ENCODE measurements at places on chromosomes 2 and 18.

- peak; percentile 41 for DNase-seq
Measured at GRCh38 chr2:200968735-200969134, 5.3 kb upstream of the ORC2 start.

- no peak for DNase-seq
Measured at GRCh38 chr2:233706720-233707119, 6.0 kb upstream of the UGT1A5 start.

DNA sequence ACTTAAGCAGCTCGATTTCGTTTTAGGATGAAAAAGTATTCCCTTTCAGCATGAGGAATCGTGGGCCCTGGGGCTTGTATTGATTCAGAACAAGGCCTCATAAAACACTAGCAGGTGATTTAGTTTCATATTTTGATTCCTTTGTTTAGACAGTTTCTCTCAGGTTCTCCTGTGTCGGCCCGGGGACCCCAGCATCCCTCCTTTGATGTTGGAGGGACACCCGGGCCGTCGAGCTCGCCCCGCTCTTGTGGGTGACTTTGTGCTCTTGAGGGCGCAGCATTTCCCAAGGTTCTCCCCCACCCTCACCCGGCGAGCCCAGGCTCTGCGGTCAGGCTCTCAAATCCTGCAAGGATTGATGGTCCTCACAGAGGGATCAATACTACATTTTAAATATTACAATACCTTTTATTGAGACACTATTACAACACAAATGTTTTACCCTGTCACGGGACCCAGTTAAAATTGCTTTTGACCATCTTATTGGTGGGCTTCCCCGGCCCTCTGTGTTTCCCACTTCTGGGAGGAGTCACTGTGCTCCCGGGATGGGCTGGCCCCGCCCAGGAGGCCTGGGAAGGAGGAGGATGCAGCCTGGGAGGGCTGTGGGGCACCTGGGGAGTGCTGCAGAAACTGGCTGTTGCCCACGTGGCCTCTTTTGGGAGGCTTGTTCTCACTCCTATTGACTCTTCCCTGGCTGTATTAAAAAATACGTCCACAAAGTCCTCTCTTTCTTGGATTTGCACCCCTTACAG is 222.6 kb downstream of the INSIG2 start:
- DNase-seq, result no peak

- no peak for DNase-seq
Measured at GRCh38 chr2:241817126-241817820, 8.3 kb downstream of the NEU4 start.

- no peak for DNase-seq
Measured at GRCh38 chr2:8152392-8153257, 529.2 kb upstream of the ID2 start.

- no peak for DNase-seq
Measured at GRCh38 chr18:28584731-28585130, 407.8 kb upstream of the CDH2 start.

GRCh38 chr2:172806493-172806892 is 70.8 kb downstream of the RAPGEF4 start:
- peak; percentile 10 for DNase-seq

GRCh38 chr18:68147728-68148127 is 567.2 kb downstream of the TMX3 start:
- no peak for DNase-seq

GRCh38 chr2:9844576-9844975 is 1.3 kb downstream of the TAF1B start:
- DNase-seq, result peak; percentile 28

DNA sequence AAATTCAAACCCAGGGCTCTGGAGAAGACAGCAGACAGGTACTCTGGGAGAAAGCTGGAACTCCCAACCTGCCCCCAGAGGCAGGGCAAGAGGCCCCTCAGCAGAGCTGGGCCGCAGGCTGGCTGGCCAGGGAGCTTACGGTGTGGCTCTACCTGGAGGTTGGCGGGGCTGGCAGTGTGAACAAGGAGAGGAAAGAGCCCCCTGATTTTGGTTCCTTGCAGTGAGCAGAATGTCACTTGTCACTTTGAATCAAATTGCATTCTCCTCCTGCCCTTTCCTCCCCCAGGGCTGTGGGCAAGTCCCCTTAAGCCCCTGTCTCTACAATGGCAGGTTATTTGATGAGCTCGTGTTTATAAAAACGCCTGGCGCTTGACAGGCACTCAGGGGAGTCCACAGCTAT is 32.6 kb downstream of the MYO7B start:
- DNase-seq, result no peak

- peak; percentile 10 for DNase-seq
Measured at GRCh38 chr2:168895771-168896170, 5.3 kb upstream of the G6PC2 start.

GRCh38 chr2:241391892-241392665 is 36.0 kb downstream of the FARP2 start:
- peak; percentile 39 for DNase-seq

- no peak for DNase-seq
Measured at GRCh38 chr2:229257985-229258384, 13.1 kb downstream of the PID1 start.

- DNase-seq, result no peak
Measured at GRCh38 chr2:22520369-22521288, 864.4 kb upstream of the KLHL29 start.

DNA sequence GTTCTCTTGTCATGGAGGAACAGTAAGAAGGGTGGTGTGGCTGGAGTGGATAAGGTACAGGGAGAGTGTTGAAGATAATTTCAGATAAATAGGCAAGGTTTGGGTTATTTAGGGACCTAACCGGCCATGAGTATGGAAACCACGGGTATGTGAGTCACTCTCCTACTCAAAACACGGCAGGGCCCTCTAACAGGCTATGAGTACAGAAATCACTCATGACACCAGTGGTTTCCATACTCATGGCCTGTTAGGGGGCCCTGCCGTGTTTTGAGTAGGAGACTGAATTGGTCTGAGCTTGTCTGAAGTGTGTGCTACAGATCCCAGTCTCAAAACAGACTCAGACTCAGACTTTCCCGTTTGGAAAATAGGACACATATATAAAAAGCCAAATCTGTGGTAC is 428.4 kb upstream of the HNMT start:
- DNase-seq, result no peak

GRCh38 chr2:52022006-52022405 is 990.1 kb upstream of the NRXN1 start:
- DNase-seq, result no peak

DNA sequence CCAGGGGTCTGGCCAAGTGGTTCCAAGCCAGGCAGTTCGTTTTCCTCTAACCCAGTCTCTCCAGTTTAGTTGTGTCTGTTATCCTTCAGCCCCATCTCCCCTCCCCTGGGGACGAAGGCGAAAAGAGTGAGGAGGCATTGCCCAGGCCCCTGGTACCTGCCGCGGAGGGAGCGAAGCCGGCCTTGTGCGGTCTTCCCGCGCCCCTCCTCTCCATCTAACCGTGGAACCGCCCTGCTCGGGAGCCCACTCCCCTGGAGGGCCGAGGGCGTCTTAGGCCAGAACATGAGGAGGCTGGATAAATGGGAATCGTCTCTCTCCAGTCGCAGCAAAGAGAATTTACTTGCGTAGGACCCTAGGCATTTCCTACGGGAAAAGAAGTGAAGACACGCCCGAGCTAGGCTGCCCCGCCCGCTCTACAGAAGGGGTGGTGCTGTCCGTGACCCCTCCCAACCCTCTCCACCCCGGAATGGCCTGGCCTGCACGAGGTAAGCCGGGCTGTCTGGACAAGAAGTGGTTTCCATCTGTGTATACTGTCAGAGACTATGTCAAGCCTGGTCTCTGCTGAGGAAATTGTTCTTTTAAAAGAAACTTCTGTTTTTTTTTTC is 156.2 kb downstream of the MIB1 start:
- no peak for DNase-seq

DNA sequence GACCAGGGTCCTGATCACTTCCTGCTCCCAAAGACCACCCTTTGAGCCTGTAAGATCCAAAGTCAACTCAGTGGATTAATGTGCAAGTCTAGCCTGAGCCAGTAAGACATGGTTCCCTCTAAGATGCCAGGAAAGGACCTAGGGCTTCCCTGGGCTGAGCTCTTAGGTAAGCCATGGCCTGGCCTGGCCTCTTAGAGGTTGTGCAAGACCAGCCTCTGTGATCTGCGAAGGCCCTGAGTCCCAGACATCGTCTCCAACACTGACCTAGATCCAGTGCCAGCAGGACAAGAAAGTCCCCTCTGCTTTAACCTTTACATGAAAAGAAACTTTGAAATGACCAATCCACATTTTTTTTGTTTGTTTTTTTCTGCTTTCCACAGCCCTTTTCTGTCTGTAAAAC is 73.6 kb upstream of the CYP1B1 start:
- no peak for DNase-seq

DNA sequence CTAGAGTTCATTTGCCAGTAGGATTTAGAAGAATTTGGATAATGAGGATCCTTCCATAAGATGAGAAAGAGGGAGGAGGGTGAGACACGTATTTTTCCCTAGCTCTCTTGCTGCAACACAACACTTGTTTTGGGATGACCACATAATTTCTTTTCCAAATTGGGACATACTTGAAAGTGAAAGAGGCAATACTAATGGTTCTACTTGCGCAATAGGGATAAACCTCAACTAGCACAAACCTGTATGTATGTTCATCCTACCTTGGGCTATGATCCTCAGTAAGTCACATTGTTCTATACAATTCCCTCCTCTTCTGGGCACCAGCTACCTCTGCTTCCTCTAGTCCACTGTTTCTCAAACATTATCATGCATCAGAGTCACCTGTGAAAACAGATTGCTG is 1208.8 kb upstream of the LRRTM1 start:
- no peak for DNase-seq

- no peak for DNase-seq
Measured at GRCh38 chr2:234593636-234594035, 96.8 kb upstream of the ARL4C start.

- DNase-seq, result no peak
Measured at GRCh38 chr2:57510704-57511103, 535.9 kb upstream of the VRK2 start.

DNA sequence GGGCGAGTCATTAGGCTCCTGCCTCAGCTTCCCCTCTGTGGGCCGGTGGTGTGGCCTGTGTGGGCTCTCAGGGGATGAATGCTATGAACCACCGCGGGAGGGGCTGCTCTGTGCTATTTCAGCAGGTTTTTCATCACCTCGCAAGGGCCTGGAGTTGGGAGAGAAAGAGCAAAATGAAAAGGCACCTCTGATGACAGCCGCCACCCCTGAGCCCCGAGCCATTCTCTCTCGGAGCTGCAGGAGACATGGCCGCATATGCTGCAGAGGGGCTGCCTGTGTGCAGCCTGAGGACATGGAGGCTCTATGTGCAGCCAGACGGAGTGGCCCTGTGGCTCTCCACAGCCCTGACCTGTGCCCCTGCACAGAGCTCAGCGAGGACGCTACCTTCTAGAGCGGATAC is 96.2 kb upstream of the CTDP1 start:
- no peak for DNase-seq

GRCh38 chr2:136164280-136164776 is 46.4 kb upstream of the CXCR4 start:
- DNase-seq, result no peak

DNA sequence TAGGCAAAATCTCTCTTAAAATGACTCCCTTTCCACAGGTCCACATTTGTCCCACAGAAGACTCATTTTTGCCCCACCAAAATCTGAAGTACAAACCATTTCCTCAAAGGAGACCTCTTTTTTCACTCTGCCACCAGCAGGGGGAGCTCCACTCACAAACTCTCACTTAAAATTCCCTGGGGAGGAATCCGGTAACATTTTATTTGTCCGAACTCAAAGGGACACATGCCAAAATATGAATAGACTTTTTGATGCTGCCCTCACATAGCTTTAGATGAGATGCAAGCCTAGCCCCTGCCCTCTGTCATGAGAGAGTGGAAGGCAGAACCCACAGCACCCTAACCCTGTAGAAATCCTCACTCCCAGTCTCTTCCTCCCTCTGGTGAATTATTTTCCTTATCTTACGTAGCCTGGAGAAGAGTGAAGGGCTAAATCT is 57.1 kb downstream of the RMDN2 start:
- peak; percentile 75 for DNase-seq

DNA sequence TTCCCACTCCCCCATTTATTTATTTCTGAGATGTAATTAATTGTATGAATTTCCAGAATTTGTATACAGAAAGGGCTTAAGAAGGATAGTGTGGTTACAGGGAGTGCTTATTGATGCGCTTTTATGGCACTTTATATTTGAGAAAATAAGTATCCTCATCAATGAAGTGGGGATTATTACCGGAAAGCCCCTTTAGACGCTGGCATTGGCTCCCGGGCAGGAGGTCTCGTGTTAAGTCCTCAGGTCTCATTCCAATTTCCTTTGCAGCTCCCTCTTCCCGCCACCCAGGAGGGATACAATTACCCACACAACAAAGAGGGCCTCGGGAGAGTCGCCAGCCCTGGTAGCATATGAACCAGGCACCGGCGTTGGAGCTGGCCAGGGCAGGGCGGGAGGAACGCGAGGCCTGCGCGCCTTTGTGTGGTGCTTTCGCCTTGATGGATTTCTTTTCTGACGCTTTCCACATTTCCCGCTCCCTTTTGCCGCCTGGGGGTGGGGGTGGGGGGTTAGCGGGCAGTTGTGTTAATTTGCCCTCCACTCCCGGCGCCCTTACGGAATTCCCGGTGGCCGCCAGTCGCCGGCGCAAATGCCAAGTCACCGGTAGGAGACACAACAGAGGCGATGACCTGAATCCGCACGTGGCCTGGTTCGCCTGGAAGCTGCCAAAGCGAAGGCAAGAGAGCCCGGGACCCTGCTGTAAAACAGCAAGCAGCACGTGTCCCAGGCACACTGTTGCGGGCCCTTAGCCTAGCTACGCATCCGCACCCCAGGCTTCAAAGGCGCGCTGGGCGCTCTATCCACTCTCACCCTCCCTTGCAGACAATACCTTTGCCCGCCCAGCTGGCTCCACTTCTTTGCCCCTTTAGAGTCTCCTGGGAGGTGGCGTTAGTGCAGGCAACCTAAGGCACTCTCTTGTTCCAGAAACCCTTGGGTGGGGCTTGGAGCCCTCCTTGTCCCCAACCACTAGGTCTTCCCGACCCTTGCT is 3.3 kb downstream of the GAD1 start:
- peak; percentile 12 for DNase-seq

- DNase-seq, result no peak
Measured at GRCh38 chr2:22055784-22056620, 932.2 kb downstream of the TDRD15 start.

GRCh38 chr2:45700407-45701013 is 49.0 kb downstream of the PRKCE start:
- DNase-seq, result peak; percentile 3

DNA sequence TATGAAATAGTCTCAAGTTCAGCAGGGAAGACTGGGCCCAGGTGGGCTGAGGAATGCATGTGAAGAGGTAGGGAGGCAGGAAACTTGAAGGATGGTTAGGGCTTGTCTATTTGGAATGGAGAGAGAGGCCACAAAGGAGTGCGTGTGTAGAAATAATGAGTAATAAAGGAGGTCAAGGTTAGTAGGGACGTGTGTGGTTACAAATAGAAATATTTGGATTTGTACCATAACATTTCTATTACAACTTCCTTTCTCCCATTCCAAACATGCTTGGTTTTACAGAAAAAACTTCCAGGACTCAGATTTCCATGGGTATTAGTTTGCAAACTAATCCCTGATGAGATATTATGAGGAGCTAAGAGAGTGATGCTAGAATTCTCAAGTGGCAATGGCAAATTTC is 280.6 kb downstream of the NCKAP5 start:
- DNase-seq, result no peak

- DNase-seq, result no peak
Measured at GRCh38 chr2:128492966-128493811, 174.5 kb upstream of the HS6ST1 start.

GRCh38 chr2:3729786-3730185 is 26.4 kb downstream of the DCDC2C start:
- DNase-seq, result no peak

Data from erythroblast (primary cell).